ENCODE measurements at places on chromosomes 6 and 20.

DNA sequence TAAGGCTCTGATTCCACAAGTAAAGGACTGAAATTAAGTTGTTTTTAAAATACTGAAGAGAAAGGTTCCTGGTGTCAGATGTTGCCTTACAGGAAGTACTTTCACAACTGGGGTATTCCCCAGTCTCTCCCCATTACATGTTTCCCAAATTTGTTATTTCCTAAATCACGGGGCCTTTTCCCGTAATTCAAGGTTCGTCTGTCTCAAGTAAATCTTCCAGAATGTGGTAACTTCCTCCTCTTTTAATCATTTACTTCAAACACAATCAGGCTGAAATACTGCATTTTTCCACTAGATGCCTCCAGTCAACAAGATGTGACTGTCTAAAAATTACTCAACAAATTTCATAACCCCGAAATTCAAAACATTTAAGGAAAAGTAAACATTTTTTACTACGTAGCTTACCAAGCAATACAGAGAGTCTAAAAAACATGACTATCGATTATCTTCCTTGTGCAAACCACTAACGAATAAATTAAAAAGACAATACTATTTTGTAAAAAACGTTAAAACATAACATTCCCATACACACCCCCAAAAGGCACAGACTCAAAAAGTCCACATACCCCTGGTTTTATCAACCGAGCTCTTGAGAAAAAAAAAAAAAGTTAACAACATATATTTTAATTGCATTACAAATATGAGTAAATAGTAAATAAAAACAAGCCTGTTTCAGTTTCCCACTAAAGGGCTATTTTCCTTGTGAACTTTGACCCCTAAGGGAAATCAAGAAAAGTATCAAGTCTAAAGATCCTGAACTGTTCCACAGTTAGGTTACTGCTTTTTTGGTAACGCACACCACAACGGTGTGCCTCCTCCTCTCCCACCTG lies 1.7 kb downstream of the SOD2 start:
- peak; percentile 47 for DNase-seq

DNA sequence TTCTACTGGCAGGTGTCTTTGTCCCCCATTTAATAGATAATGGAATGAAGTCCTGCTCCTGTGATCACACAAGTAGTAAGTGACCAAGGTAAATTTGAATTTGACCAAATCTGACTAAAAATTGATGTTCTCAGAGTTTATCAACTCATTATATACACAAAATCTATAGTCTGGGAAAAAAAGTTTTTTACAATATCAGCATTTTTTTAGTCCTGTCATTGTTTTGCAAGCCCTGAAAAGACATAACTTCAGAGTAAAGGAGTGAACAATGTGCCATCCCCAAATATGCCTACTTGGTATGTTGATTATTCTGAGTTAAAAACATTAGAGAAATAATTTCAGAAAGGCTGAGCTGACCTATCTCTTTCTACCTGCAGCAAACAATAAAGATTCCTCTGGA lies 114.2 kb downstream of the C6orf58 start:
- DNase-seq = no peak

DNA sequence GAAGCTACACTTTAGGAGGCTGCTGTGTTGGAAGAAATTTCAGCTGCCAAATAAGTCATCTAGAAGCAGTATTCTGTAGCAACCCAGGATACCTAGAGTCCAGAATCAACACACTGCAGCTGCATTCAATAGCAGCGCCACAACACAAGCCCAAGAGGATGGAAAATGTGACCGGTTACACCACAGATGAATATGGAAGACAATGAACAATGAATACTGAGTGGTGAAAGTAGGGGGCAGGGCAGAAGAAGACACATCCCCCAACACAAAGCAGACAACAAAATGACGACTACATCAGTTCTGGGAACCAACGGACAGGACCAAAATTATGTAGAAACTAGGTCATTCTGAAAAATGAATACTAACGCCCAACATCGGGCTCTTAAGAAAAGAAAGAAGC lies 38.2 kb downstream of the KIF6 start:
- DNase-seq = no peak

DNA sequence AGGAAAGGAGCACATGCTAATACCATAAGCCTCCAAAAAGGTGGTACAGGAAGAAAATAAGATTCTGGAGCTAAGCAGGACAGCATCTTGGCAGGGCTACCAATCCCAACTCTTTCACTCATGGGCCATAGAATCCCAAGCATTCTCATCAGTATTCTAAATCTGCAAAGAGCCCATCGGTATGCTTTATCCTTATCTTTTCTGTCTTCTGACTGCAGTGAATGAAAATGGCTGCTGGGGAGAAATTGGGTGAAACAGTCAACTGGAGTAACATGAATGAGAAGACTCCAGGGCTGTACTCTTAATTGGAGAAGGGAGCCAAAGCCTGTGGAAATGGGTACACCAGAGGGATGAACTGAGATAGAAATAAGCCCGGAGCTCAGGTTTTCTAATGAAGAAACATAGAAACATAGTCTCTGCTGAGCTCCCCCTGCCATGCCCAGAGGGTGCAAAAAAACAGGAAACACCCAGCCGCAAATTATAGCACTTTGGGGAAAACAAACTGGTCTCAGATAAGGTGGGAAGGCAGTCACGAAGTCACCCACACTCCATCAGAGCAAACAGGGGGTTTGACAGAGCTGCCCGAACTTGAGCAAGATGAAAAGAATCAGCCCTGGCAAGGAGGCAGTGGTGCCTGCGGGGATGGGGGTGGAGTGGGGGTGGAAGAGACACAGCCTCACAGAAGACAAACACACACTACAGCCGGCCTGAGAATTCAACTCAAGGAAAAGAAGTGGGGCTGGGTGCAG lies 35.4 kb upstream of the E2F3 start:
- DNase-seq = no peak

DNA sequence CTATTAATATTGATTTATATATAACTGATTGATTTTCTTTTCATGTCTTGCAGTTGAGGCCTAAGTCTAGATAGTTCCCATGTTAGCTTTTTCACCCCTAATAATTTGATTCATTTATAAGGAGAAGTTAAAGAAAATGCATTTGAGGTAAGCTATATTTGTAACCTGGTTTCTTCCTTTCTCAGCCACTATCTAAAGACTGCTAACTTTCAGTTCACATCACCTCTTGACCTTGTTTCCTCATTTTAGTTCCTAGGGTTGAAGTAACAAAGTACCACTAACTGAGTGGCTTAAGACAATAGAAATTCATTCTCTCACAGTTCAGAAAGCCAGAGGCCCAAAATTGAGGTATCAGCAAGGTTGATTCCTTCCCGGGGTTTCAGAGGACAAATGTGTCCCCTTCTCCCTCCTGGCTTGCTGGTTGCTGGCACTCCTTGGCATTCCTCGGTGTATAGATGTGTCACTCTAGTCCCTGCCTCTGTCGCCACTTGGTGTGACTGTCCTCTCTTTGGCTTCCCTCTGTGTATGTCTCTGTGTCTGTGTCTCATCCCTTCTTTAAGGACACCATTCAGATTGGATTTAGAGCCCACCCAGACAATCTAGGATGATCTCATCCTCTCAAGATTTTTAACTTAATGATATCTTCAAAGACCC lies 55.9 kb upstream of the C20orf144 start:
- peak; percentile 51 for DNase-seq

DNA sequence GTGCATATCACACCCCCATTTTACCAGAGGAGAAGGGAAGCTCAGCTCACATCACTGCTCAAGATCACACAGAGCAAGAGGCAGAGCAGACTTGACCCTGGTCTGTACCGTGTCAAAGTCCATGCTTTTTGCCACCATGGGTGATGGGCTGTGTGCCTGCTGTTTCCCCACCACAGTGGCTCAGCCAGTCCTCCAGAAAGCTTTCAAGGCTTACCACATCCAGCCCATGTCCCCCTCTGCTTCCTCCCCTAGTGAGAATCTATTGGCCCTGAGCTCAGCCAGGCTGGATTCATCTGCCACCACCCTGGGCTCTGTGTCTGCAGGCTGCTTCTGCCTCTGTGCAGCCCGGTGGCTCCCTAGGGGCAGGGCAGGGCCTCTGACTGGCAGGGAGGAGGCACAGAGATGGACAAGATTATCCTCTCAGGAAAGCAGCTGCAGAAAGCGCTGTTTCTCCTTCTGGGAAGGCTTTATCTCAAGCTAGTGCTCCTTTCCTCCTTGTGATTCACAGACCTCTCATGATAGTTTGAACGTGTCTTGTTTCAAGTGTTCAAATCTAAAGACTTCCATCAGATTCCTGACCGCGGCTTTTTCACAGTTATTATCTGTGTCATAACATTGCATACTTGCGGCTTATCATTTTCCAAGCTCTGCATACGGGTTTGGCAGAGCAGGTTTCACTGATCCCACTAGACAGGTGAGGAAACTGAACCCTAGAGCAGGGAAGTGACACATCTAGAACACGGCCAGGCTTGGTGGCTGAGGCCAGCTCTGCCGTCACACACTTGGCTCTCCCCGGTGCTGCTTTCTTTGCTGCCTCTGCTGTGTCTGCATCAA lies 37.4 kb downstream of the VEGFA start:
- DNase-seq = no peak

DNA sequence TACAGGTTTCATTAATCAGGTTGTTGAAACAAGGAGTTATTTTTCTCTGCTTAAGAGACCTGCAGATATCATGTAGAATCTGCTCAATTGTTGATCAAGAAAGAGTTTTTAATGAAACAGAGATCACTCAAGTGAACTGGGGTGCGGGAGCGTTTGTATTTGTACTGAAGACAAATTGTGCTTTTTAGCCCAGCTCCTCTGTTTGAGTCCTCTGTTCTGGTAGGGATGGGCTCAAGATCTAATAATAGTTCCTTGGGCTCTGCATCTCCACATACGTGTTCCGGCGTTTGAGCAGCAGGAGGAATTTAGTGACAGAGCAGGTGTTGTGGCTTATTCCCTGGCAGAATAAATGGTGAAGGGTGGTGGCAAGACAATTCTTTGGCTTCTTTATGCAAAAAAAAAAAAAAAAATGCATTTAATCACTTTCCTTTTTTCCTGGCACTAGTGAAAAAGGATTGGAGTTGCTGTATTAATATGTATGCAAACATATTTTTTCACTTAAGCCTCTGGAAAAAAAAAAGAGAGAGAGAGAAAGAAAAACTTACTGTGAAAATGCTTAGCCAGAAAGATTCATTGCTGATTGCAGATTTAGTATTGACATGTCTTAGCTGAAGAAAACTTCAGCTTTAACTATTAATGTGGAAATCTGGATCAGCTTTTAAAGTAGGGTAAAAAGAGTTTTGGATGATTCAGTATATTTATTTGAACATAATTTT lies 4.0 kb downstream of the CITED2 start:
- DNase-seq = no peak

- no peak for DNase-seq
Measured at GRCh38 chr20:64169091-64169560, 4.9 kb downstream of the MYT1 start.

DNA sequence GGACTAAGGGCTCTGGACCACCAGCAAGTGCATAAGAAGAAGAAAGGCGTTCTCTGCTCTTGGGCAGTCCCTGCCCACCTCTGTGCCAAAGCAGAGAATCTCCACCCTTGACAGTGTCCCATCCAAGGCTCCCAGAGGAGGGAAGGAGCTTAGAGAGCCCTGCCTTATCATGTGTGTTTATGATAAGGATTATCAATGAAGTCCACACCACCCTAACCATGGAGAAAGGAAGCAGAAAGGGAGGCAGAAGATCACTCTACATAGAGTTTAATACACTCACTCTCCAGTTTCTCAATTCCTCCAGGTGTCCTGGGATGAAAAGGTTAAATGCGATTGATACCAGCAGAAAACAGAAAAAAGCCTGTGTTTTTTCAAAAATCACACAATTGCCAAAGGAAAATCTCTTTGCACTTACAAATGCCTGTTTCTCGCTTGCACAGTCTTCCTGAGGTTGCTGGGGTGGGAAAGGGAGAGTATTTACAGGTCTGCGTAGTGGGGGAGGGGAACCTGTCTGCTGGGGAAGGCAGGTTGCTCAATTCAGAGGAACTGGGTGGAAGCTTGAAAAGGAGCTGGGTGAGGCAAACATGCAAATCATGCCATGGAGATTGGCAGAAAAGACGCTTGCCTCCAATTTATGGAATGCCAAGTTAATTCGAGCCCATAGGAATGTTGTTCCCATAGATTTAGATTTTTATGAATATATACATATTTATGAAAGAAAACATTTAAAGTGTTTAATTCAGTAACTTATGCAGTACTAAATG lies 104.0 kb downstream of the EYA2 start:
- DNase-seq = no peak

GRCh38 chr6:148572676-148573335 lies 174.0 kb upstream of the UST start:
- DNase-seq = no peak

DNA sequence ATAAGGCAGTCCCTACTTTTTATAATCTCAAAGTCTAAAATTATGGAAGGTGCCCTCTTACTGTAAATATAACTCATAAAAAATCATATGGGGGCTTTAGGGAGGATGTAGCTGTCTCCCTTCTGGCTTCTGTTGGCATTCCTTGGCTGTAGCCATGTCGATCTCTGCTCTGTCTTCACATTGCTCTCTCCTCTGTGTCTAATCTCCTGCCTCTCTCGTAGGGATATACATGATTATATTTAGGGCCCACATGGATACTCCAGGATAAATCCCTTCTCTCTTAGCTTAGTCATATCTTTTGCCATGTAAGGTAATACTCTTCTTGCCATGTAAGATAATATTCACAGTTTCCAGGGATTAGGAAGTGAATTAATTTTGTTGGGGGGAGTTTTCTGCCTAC lies 28.6 kb downstream of the CDS2 start:
- no peak for DNase-seq

DNA sequence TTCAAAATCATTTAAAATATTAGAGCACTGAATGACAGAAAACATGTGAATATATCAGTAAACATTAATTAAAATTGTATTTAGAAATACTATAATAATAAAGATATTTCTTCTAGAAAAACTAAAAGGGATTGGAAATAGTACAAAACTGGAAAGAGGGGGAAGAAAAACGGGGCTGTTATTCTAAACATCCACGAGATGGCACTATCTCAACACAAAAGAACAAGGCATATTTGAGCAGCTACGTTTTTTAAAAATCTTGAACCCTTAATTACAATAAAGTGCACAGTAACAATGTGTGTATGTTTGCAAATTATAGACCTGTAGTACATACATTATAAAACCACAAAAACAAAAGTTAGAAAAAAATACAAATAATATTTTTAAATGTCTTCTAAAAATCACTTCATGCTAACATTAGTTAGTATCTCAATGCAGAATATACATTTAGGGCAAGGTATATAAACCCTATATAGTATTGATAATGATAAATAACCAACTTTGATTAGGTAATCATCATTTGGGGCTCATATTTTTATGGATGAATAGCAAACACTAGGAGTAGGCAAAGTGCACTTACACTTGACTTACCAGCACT lies 42.5 kb upstream of the PNISR start:
- DNase-seq = no peak

GRCh38 chr6:135170849-135171248 lies 10.3 kb upstream of the MYB start:
- DNase-seq = no peak

GRCh38 chr6:26122402-26122792 lies 35.2 kb downstream of the HFE start:
- no peak for DNase-seq

GRCh38 chr6:48067886-48068277 lies 43.1 kb downstream of the PTCHD4 start:
- DNase-seq = no peak

- DNase-seq = no peak
Measured at GRCh38 chr6:72631480-72631879, 9.6 kb downstream of the KCNQ5 start.

Measured in GM12878 (cell line).